Dorsolateral prefrontal cortex (tissue), 122 donors: ENCODE measurements at places on chromosomes 12 and 14.

DNA sequence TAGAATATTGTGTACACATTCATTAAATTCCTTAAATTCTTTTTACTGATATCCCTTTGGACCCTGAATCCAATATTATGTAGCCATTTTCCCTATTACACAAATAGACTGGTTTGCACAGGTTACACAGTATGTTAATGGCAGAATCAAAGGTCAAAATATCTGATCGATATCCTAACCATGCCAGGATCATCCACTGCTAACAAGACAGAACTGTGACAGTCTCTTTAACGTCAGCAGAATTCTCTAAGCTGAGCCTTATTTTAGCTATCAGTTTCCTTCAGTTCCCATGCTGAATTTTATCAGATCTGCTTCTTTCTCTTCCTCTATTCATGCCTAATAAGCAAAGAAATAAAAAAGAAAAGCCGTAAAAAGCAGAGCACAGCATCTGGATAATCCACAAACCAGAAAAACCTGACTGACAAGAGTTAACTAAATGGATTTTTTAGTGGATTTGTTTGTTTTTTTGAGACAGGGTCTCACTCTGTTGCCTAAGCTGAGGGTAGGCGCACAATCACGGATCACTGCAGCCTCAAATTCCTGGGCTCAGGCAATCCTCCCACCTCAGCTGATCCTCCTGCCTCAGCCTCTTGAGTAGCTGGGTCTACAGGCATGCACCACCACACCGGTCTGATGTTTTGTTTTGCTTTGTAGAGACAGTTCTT is 130.4 kb downstream of the PAWR start:
- DNase-seq: no peak

DNA sequence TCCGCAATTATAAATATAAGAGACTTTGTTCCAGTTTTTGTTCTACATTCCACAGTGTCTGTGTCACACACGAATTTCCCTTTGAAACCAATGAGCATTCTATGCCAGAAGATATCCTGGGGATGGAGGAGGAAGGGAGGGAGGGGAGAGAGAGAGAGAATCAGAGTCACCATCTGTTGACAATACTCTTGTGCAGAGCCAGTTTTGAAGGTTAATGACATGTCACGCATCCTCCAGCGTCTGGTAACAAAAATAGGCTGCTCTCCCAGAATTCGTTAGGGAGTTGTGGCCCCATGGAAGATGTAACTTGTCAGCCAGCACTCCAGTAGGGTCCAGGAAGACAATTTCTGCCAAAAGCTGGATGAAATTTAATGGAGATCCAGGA is 213.5 kb upstream of the KRR1 start:
- no peak for DNase-seq

GRCh38 chr14:62914025-62914424 is 131.2 kb downstream of the KCNH5 start:
- DNase-seq: no peak

DNA sequence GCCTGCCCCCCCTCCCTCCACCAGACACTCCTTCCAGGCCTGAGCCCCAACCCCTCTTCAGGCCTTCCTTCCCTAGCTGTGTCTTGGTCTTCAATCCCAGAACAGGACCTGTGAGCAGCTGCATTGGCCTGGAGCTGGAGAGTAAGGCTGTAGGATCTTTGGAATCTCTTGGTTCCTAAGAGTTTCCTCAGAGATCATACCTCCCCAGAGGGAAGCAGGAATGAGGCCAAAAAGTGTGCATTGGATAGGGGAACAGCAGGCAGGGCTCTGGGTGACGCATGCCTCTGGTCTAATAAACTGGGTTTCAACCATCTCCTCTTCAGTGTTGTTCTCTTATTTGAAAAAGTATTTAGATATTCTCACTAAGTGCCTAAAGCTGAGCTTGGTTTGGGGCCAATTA is 1.8 kb upstream of the SMARCD1 start:
- no peak for DNase-seq

- no peak for DNase-seq
Observed at GRCh38 chr14:93003945-93004698, 81.2 kb downstream of the CHGA start.

DNA sequence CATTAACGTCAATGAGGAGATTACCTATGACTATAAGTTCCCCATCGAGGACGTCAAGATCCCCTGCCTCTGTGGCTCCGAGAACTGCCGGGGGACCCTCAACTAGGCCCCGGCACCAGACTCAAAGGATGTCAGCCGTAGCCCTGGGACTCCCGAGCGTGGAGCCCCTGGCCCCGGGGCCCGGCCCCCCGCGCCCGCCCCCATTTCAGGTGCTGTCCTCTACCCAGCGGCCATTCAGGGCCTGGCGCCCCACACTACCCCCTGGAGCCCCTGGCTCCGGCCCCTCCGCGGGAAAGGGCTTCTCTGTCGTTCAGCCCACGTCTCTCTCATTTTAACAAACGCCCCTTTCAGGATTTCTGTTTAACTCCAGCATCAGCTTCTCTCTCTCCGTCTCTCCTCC is 26.3 kb downstream of the SETD1B start:
- no peak for DNase-seq

DNA sequence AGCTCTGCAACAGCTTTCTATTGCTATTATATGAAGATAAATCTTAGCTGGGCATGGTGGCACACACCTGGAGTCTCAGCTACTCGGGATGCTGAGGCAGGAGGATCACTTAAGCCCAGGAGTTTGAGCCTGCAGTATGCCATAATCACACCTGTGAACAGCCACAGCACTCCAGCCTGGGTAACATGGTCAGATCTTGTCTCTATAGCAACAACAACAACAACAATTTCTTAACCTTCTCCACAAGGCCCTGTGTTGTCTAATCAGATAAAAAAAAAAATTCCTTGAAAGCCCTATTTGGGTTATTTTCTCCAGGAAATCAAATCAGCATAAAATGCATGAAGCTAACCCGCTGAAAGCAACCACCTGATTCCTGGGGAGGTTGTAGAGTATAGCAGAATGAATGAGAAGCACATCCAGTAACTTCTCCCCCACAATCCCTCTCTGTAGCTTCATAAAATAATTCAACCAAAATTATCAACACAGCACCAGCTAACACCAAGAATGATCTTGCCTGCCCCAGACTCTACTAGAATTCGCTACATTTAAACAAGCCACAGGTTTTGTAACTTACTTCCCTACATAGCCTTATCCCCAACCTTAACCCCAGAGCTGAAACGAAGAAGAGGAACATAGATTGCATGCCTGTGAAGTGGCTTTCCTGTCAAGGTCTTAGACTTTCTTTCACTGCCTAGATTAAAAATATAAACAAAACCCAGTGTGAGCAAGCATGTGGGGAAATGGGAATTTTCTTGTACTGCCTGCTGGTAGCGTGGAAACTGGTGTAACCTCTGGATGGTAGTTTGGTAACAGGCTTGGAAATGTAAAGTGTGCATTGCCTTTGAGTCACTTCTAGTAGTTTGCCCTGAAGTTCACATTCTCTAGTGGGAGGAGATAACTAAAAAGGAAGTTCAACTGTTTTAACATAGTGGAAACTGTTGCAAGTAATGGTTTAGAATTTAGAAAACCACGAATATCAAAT is 6.0 kb upstream of the STK38L start:
- DNase-seq: no peak

- DNase-seq: no peak
Observed at GRCh38 chr12:112734859-112735695, 56.5 kb upstream of the RPH3A start.

GRCh38 chr14:36238666-36239363 is 62.3 kb upstream of the PTCSC3 start:
- DNase-seq: no peak

GRCh38 chr12:92927055-92927435 is 2.0 kb downstream of the EEA1 start:
- DNase-seq: no peak

DNA sequence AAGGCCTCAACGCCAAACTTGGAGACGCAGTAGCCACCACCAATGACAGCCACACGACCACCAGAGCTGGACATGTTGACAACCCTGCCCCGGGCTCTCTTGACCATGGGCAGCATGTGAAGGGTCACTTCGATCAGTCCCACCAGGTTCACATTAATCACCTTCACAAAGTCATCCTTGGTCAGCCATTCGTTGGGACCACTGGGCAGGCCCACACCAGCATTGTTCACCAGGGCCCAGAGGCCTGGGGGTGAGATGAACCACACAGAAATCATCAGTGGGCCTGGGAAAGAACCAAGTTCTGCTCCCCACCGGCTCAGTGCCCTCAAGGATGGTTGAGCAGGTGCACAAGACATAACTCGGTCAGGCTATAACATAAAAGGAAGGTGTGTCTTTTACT is 4.0 kb downstream of the SDR9C7 start:
- DNase-seq: no peak

- no peak for DNase-seq
Observed at GRCh38 chr12:132375747-132376463, 46.5 kb upstream of the GALNT9 start.

GRCh38 chr12:57514720-57515407 is 5.5 kb downstream of the DDIT3 start:
- no peak for DNase-seq

DNA sequence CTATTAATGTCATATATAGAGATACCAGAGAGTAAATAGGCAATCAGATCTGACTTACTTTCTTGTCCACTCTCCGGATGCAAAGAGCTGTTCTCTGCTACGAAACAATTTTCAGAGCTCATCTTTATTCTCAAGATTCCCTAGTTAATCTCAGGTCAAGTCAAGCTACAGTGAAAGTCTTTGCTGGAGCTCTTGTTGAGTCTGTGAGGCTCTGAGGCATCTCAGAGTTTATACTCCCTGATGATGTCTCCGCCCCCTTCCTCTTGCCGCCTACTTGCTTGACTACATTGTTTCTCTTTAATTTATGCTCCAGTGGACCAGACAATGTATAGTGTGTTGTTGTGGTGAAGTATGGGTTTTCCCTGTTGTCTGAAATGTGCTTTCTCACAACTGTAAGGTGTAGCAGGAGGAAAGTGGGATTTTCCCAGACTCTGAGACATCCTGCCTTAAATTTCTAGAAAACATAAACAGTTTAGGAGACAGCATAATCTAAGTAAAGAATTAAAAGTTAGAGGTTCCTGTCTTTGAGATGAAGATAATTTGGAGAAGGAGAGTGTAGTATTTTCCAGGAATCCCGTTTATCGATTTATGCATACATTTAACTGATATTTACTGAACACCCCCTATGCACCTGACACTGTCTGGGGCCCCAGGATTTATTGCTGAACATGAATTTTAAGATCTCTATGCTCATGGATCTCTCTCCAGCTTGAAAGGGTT is at the start of gene CD69:
TSS of gene CD69 (minus strand) at position 203 of the 720 bp plus-strand sequence. CDS start at position 122, 81 bp downstream.
- DNase-seq: no peak

DNA sequence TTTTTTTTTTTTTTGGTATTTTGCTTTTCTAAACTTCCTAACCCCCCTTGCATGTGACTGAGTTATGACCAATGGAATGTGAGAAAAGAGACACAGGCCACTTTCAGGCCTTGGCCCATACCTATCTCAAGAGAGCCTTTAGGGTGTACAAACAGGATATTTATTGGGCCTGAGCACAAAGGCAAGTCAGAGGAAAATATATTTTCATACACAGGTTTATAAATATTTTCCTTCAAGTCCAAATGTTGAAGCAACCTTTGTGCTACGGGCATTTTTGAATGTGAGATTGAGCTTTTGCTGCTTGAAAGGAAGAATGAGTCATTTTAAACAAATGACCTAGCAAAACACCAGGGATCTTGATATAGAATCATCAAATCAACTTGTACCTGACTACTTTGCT is 228.6 kb upstream of the E2F7 start:
- DNase-seq: no peak

- no peak for DNase-seq
Observed at GRCh38 chr14:102197317-102197853, 57.7 kb downstream of the WDR20 start.

DNA sequence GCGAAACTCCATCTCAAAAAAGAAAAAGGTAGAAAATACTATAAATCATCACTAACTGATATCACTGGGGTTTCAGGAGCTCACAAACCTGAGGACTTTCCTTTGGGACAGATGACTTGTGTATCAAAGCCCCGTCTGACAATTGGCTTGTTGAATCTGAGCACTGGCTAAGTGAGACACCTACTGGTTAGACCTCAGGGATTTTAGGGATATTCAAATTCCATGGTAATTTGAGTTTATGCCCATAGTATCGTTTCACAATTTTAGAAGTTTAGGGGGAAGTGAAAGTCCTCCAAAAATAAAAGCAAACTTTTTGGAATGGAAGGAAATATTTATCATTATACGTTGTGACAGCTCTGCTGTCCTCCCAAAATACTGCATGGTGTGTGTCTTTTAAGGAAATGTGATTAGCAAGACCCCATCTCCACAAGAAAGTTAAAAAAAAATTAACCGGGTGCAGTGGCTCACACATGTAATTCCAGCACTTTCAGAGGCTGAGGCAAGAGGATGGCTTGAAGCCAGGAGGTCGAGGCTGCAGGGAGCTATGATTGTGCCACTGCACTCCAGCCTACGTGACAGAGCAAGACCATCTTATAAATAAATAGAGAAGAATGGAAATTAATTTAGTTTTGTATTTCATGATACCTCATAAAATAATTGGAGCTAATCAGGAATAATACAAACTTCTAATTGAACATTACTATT is 49.2 kb downstream of the FBXL14 start:
- DNase-seq: no peak

DNA sequence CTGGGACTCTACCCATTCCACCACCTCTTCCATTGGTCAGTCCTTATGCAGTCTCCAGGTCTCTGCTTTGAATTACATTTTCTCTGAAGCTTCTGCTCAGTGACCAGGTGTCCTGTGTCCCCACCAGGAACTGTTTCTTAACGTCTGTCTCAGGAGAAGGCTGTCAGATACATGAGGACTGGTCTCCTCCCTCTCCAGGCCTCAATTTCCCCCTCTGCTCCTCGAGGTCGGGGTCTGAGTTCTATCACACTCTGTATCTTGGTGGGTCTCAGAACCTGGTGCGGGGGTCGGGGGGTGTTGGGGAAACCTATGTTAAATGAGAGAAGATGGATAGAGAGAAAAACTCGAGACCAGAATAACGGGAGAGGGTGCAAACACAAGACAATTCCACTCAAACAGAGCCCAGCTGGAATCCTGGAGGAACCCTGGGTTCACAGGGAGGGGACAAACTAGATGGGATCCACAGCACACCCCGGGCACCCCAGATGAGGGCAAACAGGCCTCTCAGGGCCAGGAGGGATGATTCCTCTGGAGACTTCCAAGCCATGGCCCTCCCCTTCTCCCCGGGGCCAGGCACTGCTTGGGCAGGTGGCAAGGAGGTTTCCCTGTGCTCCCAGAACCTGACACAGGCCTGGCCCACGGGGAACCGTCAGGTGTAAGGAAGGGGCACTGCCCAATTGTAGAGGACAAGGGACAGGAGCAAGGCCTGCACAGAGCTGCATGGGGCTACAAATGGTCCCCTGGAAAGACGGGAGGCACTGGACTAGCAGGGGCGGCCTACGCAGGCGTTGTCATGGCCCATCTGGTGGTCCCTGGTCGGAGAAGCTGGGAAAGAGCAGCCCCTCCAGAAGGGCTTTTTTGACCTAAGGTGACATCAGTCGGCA is 313.2 kb upstream of the DIO3 start:
- DNase-seq: no peak

DNA sequence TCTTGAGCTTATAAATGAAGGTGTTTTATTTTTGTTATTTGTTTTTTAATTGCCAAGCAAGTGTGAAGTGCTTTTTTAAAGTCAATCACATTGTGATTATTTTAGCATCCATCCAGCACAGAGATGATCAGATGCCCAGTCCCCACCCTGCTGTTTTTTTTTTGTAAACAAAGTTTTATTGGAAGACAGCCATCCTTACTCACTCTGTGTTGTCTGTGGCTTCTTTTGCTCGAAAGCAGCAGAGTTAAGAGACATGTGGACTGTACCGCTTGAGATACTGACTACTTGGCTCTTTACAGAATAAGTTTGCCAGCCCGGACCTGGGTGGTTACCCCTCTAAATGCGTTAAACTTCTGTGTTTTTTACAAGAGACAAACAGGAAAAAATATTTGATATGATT is 30.9 kb upstream of the AMN start:
- DNase-seq: no peak
